ENCODE measurements at places on chromosomes 7 and 10.
A peak's percentile ranks its signal among the peaks of the same experiment; 100 is the strongest.

GRCh38 chr7:106878748-106879439, 13.8 kb downstream of the PIK3CG start:
- no peak for DNase-seq

- DNase-seq = no peak
Observed at GRCh38 chr7:1994931-1995330, 237.8 kb downstream of the MAD1L1 start.

DNA sequence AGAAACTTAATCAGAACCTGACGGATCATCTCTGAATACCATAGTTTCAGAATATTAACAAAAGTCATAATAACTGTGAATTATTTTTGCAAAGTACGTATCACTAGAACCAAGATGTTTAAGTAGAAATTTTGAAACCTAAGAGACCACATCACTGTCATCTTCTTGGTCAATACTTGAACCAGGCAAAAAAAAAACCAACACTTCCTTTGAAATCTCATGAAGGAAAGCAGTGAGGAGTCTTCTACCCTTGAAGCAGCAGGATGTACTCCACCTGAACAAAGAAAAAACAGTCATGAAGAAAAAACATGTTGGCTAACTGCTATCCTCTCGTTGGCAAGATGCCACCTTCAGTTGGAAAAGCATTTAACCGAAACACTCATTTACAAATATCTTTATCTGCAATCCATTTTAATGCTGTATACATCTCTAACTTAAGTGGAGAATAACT, 82.4 kb downstream of the SRPK2 start:
- DNase-seq = peak; percentile 37

- DNase-seq = no peak
Observed at GRCh38 chr7:137345799-137346449, 2.4 kb upstream of the PTN start.

- no peak for DNase-seq
Observed at GRCh38 chr10:116704926-116705325, 37.4 kb downstream of the HSPA12A start.

DNA sequence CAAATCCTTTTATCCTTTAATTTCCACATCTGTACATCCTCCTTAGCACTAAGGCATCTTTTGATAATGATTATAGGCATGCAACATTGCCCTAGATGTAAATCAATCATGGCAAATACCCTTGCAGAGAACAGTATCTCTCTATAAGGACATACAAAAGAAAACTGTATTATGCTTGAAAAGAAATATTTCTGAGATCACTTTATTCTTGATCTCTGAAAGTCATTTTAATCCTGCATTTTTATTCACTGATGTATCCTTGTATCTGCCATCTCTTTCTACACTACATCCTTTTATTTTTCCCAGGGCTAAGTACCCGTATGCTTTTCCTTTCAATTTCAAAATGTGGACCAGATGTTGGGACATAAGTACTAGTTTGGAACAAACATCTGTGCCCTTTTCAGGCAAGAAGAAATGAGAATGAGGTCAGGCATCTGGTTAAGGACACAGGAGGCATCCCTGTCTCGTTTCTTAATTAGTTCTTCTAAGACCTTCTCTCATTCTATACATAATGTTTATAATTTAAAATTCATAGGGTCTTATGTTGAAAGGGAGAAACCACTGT, 338.6 kb downstream of the CNTNAP2 start:
- DNase-seq = no peak
